ENCODE measurements at places on chromosomes 1 and 21.

DNA sequence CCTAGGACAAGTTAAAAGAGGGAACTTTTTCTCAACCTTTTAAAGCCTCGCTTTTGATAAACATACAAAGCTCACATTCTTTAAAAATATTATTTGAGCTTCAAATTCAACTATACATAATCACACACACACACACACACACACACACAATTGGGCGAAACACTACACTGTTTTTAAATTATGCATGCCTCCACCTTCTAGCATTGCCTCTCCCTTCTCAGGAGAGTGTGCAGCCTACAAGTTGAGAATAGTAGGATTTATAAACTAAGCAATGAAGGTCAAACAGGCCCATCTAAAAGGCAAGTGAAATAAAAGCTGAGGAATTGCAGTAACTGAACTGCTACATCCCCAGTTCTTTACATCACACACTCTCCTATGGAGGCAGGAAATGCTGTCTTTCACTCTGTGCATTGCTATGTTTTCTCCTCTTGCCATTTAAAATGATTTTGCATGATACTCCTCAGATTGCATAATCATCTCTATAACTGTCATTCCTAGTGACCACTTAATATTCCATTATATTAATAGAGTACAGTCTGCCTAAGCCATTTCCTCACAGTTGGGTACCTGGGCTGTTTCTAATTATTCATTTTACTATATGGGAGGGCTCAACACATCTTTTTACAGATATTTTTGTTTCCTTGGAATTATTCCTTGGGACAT, 92.5 kb upstream of the KCNE2 start:
- no peaks in the 10 kb centered on the region for H3K4me1 ChIP-seq
- no peak overlapping the region for H3K4me3 ChIP-seq
- no peak for ATAC-seq
- H3K27me3 ChIP-seq: peaks cover 22% of the 10 kb centered on the region

GRCh38 chr1:107867897-107868296, 97.1 kb downstream of the VAV3 start:
- no peak overlapping the region for H3K4me3 ChIP-seq
- peaks cover 4% of the 10 kb centered on the region for H3K4me1 ChIP-seq
- no peaks in the 10 kb centered on the region for H3K36me3 ChIP-seq
- no peak overlapping the region for H3K27ac ChIP-seq
- no peak for ATAC-seq
- H3K27me3 ChIP-seq: no peaks in the 10 kb centered on the region

DNA sequence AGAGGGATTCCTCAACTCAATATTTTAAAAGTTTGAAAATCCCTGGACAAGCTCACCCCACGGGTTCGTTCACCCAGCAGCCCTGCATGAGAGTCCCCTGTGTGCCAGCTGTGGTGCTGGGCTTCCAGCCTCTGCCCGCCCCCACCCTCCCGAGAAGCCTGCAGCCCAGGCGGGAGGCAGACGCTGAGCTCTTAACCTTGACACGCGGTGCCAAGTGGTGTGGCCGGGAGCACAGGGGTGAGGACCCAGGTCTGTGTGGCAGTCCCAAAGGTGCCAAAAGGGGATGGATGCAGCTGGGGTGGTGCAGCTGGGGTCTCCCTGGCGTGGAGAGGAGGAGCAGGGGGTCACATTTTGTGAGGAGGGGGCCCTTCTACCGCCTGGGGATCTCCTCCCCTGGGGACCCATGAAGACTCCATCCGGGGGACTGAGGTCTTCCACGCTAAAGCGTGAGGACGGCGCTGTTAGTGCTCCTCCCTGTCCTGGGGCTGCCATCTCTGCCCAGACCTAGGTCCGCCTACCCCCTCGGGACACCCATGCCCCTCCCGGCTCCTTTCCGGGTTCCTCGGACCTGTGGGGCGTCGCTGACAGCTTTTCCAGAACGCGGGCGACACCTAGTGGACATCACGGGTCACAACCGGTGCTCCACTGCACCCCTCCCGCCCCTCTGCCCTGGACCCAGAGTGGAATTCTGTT, 12.9 kb downstream of the PLA2G2F start:
- ATAC-seq: peak; percentile 94
- peak overlapping the region; percentile 63 for H3K4me3 ChIP-seq
- peak overlapping the region; percentile 79 for H3K27ac ChIP-seq
- H3K36me3 ChIP-seq: no peaks in the 10 kb centered on the region
- H3K27me3 ChIP-seq: no peaks in the 10 kb centered on the region

- H3K4me3 ChIP-seq: peak overlapping the region; percentile 54
- H3K36me3 ChIP-seq: no peaks in the 10 kb centered on the region
- H3K4me1 ChIP-seq: peaks cover 5% of the 10 kb centered on the region
- peak; percentile 98 for ATAC-seq
- H3K27ac ChIP-seq: no peak overlapping the region
- no peaks in the 10 kb centered on the region for H3K27me3 ChIP-seq
These were observed 17.8 kb upstream of the MAST2 start for GRCh38 chr1:45785583-45785982.

GRCh38 chr1:234368320-234369032, 4.8 kb upstream of the COA6 start:
- H3K36me3 ChIP-seq: peaks cover 6% of the 10 kb centered on the region
- H3K4me1 ChIP-seq: peaks cover 18% of the 10 kb centered on the region
- ATAC-seq: peak; percentile 65

Measured in activated T-helper 17 cell treated with anti-CD3 and anti-CD28 coated beads, Interleukin-2, amount 50 U/mL, for 72 hours (primary cell).